ENCODE measurements at places on chromosomes 3 and 15. TPM values are rescaled to one million over a fixed set of nuclear protein-coding genes. Genes with fewer than 3 reads are reported as not detected.

HTR3E gene
- polyA plus RNA-seq: not detected

EIF1B gene
- 115 TPM for polyA plus RNA-seq

ADGRG7 gene
- polyA plus RNA-seq: not detected

FAM107A gene
- 470 TPM for polyA plus RNA-seq

- DNase-seq: no peak
Observed at GRCh38 chr3:178823591-178824246, 247.9 kb downstream of the ZMAT3 start.

DNA sequence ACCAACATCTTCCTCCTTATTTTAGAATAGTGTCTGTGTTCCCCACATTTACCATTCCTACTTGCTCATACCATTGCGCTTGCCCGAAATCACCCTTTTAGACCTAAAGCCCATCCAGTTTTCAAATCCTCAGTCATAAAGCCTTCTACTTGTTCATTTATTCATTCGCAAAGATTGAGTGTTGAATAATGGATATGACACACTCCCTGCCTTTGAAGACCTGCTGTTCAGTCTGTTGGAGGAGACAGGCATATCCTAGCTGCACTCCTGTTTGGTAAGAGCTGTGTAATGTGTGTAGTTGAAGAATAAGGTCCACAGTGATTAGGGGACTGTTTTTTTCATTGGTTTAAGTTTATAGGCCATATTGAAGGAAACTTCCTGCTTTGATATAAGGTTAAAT, 1.7 kb downstream of the CNOT10 start:
- DNase-seq: no peak

Data from brain (organoid and tissue), 16 donors.